LHCN-M2 (cell line): ENCODE measurements at places on chromosomes 6 and 20. TPM values are rescaled to one million over a fixed set of nuclear protein-coding genes. Genes with fewer than 3 reads are reported as not detected.

DNA sequence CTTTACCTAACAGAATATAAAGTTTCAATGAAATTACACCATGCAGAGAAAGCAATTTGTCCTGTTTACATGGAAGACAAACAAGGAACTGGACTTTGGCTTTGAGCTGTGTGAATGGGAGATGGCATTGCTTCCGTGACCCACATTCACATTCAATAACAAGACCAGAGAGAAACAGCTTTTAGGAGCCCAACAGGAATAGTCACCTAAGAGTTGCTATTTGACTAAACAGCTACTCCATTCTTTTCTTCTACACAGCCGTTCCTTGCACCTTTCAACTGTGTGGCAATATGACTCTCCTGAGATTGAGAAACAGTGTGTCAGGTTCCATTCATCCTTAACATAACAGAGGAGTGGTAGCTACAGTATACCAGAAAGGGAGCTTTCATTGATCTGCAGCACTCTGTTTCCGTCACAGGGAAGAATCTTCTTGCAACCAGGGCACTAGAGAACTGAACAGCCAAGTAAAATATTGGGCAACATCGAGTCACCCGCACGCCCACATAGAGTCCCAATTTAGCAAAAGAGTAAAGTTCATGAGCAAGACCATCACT lies 355.1 kb downstream of the HAO1 start:
- no peak for DNase-seq

DNA sequence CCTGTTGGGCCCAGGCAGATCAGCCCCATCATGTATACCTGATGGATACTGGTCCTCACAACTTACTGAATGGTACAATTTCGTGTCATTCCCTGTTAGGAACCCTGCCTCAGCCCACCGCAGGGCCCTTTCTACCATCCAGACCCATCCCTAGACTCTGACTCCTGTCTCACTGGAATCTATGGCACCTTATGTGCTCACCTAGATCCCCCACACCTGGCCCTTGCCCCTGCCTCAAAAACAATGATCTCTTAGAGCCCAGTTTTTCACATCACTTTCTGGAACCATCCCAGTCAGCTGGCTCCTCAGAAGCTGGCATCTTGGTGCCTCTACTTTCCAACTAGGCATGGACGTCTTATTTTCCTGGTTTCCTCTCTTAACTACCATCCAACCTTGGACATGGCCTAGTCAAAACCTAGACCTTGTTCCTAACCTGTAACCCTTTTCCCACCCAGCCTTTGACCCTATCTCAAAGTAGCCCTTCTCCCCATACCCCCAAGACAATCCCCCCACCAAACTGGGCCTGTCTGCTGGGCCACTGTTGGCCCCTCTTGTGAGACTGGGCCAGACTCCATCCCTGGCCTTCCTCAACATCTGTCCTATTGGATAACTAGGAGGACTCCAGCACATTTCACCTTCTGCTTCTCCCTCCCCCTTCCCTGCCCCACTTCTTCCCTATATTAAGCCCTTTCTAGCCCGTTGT lies 981 bp downstream of the HM13 start:
- DNase-seq = no peak

DNA sequence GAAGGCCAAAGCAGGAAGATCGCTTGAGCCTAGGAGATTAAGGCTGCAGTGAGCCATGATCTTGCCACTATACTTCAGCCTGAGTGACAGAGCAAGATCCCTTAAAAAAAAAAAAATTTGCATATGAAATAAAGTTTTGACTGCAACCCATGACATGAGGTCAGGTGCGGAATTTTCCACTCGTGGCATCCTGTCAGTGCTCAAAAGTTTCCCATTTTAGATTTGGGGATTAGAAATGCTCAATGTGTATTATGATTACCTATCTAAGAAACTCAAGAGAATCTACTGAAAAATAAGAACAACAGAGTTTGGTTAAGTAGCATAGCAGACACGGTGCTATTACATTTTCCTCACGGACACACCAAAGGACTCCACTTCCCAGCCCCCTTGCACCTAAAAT lies 11.7 kb downstream of the SLC23A2 start:
- DNase-seq = no peak

- no peak for DNase-seq
Observed at GRCh38 chr6:137926985-137927384, 59.9 kb downstream of the TNFAIP3 start.

DNA sequence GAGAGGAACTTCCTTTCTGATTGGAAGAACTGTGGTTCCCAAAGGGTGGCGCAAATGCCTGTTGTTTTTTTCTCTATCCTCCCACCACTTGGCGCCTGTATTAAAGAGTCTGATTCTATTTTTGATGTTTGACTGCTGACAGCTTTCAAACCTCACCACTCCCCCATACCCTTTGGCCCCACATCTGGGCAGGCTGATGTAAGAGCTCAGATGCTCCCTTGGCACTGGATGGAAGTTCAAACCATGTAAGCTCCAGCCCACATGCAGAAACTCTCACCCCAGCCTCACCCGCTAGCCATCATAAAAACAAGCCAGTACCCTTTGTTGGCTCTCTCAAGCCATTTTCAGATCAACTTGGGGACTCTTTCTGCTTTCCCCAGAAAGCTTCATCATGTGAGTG lies 20.0 kb upstream of the TMEM14A start:
- DNase-seq = no peak

DNA sequence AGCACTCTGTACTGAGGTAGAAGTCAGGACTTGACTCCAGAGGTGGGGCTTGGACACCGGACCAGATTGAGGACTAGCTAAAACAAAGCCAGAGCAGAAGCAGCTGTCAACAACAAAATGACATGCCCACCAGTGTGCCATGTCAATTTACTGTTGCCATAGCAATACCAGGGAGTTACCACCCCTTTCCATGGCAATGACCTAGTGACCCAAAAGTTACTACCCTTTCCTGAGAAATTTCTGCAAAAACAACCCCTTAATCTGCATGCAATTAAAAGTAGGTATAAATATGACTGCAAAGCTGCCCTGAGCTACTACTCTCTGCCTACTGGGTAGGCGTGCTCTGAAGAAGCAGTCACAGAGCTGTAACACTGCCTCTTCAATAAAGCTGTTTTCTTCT lies 21.0 kb downstream of the MAP3K5 start:
- no peak for DNase-seq

- no peak for DNase-seq
Observed at GRCh38 chr6:21947731-21948386, 349.0 kb downstream of the PRL start.

- peak; percentile 48 for DNase-seq
Observed at GRCh38 chr6:139711804-139712585, 337.5 kb upstream of the CITED2 start.

GRCh38 chr6:149108038-149108748 lies 209.3 kb upstream of the TAB2 start:
- DNase-seq = peak; percentile 24

GRCh38 chr6:34182751-34183531 lies 37.1 kb upstream of the GRM4 start:
- DNase-seq = no peak

DNA sequence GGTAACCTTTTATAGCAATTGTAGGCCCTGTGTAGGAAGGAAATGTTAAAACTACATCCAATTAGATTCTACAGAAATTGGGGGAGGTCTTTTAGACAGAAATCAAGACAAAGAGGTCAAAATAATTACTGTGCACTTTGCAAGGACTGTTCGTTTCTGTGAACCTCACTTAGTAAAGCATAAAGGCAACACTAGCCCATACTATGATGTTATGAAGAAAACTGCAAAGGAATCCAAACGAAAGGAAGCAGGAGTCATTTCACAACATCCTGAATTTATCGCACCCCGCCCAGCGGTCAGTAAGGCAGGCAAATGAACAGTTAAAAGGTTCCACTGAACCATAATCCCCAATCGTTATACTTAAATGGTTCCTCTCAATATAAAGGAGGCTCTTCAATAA lies 429.5 kb upstream of the ARID1B start:
- DNase-seq = no peak

- no peak for DNase-seq
Observed at GRCh38 chr6:5314191-5314865, 53.0 kb downstream of the FARS2 start.

Gene LINC00237
- not detected in 2 replicates for total RNA-seq

Gene RPS21
- 1,447 and 2,174 TPM in 2 replicates for total RNA-seq

Gene ANKRD6
- total RNA-seq = 0.17 TPM in 1 of 2 replicates, not detected in the other

Gene GSTA3
- not detected in 2 replicates for total RNA-seq

Gene LYRM2
- total RNA-seq = 46.6 and 50.7 TPM in 2 replicates
